ENCODE measurements at places on chromosomes 1 and 21. TPM values are rescaled to one million over a fixed set of nuclear protein-coding genes. Genes with fewer than 3 reads are reported as not detected.

The DOP1B gene
- total RNA-seq: 5.2 TPM

The CATSPER4 gene
- total RNA-seq: not detected

The CRABP2 gene
- 9.1 TPM for total RNA-seq

The NBPF4 gene
- 0.15 TPM for total RNA-seq

The FBXO44 gene
- 18.2 TPM for total RNA-seq
